D721Med (cell line): ENCODE measurements at places on chromosomes 16 and 17.

DNA sequence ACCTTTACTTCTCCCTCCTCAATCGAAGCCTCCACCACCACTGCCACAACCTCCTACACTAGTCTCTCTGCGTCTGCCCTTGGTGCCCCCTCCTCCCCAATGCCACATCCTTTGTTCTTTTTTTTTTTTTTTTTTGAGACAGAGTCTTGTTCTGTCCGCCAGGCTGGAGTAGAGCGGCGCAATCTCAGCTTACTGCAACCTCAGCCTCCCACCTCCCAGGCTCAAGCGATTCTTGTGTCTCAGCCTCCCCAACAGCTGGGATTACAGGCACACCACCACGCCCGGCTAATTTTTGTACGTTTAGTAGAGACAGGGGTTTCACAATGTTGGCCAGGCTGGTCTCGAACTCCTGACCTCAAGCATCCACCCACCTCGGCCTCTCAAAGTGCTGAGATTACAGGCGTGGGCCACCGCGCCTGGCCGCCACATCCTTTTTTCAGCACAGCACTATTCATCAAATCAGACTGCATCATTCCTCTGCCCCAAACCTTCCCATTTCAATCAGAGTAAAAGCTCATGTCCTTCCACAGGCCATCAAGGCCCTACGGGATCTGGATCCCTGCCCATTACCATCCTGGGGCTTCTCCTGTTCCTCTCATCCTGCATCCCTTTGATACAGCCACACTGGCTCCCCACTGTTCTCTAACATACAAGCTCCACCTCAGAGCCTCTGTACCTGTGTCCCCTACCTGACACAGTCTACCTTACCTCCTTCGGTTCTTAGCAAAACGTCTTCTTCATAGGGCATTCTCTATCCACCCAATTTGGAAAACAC lies 2.0 kb downstream of the KLHL11 start:
- no peak for DNase-seq

- DNase-seq, result no peak
These were observed 11.5 kb upstream of the IL34 start for GRCh38 chr16:70634861-70635260.

DNA sequence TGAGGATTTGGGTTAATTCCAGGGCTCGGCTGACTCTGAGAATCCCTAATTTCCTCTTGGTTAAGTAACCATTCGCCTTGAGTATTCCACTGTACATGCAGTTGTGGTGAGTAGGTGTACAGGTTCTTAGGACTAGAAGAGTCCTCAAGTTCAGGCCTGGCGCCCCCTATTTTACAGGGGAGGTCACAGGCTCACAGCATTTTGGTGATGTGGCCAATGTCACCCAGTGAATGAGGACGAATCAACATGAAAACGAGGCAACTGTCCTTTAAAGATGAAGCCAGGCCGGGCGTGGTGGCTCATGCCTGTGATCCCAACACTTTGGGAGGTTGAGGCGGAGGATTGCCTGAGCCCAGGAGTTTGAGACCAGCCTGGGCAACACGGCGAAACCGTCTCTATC lies 55.4 kb downstream of the ABCC6 start:
- DNase-seq, result no peak

DNA sequence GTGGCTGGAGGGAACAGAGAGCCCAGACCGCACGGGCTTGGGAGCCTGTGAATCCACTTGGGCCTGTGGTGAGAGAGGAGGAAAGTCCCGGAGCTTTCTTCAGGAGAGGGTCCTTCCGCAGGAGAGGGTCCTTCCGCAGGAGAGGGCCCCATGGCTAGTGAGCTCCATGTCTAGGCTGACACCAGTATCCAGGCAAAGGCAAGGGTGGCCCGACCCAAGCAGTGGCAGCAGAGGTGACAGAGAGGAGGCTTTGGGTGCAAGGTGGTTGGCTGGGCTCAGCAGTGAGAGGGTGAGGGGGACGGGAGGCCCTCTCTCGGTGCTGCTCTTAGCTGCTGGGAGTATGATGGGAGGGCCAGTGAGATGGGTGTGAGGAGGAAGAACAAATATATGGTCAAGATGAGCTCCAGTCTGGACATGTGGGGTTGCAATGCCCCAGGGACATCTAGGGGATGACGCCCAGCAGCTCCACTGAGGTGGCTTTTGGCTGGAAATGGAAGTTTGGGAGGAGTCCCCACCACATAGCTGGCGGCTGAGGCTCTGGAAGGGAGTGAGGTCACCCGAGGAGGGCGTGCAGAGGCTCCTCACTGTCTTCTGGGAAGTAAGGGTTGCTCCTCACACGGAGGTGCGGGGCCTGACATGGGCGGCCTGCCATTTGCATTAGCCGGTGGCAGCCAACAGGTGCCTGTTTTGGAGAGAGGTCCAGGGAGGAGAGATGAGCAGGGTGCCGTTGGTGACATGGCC lies 2.3 kb upstream of the HSD3B7 start:
- no peak for DNase-seq
